ENCODE measurements at places on chromosomes 2 and 18. TPM values are rescaled to one million over a fixed set of nuclear protein-coding genes. Genes with fewer than 3 reads are reported as not detected.

- DNase-seq: no peak
Observed at GRCh38 chr2:96930351-96931010, 55.9 kb downstream of the FAM178B start.

DIPK1C gene
- polyA plus RNA-seq: 0.46 TPM

SERPINB10 gene
- polyA plus RNA-seq: not detected

TMEM198 gene
- polyA plus RNA-seq: 4.0 TPM

ASB18 gene
- polyA plus RNA-seq: not detected
